Right cardiac atrium (tissue), 5 donors: ENCODE measurements at places on chromosomes 1 and 21. TPM values are rescaled to one million over a fixed set of nuclear protein-coding genes. Genes with fewer than 3 reads are reported as not detected.

SIM2 gene
- not detected for polyA plus RNA-seq

GSTM1 gene
- polyA plus RNA-seq: 38.9 TPM

CSF1 gene
- 13.5 TPM for polyA plus RNA-seq

TNFSF18 gene
- not detected for polyA plus RNA-seq

C1orf52 gene
- polyA plus RNA-seq: 15.0 TPM

CRYBG2 gene
- polyA plus RNA-seq: not detected

NPHS2 gene
- polyA plus RNA-seq: not detected

KLHDC7A gene
- polyA plus RNA-seq: 0.02 TPM

VSIG8 gene
- 0.07 TPM for polyA plus RNA-seq

PRKAA2 gene
- polyA plus RNA-seq: 19.8 TPM

PRMT6 gene
- 5.0 TPM for polyA plus RNA-seq

C1orf87 gene
- polyA plus RNA-seq: not detected

PGLYRP3 gene
- polyA plus RNA-seq: not detected

ATP1A2 gene
- 89.6 TPM for polyA plus RNA-seq

DFFB gene
- 2.6 TPM for polyA plus RNA-seq

CD1B gene
- polyA plus RNA-seq: not detected

SPATA46 gene
- not detected for polyA plus RNA-seq

BCL2L15 gene
- polyA plus RNA-seq: 0.09 TPM

CYYR1 gene
- 18.6 TPM for polyA plus RNA-seq

CTSE gene
- polyA plus RNA-seq: not detected

HEYL gene
- polyA plus RNA-seq: 22.6 TPM

SAMD11 gene
- 7.8 TPM for polyA plus RNA-seq
